ENCODE measurements at places on chromosomes 3 and 15.

GRCh38 chr3:111807826-111808225, 51.2 kb upstream of the PHLDB2 start:
- DNase-seq: no peak

DNA sequence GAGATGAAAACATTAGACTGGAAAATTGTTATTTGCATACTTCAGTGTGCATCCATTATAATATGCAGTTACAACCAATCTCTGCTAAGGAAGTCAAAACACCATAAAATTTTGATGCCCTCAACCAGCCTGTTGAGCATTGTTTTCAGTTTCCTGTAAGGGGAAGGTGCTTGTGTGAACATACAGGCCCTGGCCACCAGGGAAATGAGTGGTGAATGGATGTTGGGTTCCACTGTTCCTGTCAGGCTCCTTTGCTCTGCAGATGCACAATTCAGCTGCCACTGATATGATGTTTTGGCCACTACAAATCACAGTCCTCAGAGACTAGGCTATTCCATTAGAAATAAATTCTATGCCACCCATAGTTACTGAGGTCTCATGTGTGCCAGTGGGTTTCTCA, 184.6 kb downstream of the SYNPR start:
- no peak for DNase-seq

GRCh38 chr3:74470313-74470712, 144.1 kb downstream of the CNTN3 start:
- DNase-seq: no peak

GRCh38 chr3:46209746-46210470, 1.8 kb upstream of the CCR1 start:
- no peak for DNase-seq

GRCh38 chr3:150878290-150878689, 26.9 kb downstream of the MINDY4B start:
- no peak for DNase-seq

GRCh38 chr3:19775765-19776164, 158.3 kb downstream of the EFHB start:
- DNase-seq: no peak

GRCh38 chr3:148315756-148316155, 381.9 kb upstream of the AGTR1 start:
- no peak for DNase-seq

- DNase-seq: no peak
These were observed 23.2 kb downstream of the ILDR1 start for GRCh38 chr3:121998611-121999473.

GRCh38 chr3:50602595-50603191, 8.9 kb downstream of the CISH start:
- DNase-seq: no peak

GRCh38 chr3:7205535-7205934, 344.6 kb downstream of the GRM7 start:
- DNase-seq: no peak

GRCh38 chr15:27077790-27078189, 106.8 kb downstream of the GABRG3 start:
- no peak for DNase-seq

GRCh38 chr3:187932530-187932929, 187.3 kb upstream of the BCL6 start:
- DNase-seq: no peak

DNA sequence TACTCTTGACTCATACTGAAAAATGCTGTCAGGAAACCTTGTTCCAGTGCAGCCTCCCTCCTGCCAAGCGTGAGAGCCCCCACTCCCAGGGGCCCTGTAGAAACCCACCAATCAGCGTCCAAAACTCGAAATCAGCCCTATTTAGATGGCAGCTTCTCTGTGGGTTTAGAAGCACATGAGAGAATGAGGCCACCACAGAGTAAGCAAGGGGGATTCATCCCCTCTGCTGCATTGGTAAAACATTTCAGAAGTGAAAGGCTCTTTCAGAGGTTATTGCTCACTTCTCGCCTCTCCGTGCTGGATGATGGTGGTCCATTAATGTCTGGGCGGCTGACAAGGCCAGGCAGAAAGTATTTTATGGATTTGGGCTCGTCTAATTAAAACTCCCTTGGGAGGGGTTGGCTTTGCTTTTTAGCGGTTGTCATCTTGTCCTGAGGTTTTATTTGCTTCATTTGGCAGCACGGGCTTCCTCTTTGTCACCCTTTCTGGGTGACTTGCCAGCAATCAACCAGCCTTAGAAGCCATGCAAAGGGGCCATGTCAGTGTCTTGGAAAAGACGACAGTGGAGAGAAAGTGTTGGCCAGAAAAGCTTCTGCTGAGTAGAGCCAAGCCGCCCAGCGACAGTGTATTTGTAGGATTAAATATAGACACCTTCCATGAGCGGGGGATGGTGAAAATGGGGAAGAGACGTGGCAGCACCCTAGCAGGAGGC, 145.5 kb downstream of the ATP10A start:
- DNase-seq: no peak

DNA sequence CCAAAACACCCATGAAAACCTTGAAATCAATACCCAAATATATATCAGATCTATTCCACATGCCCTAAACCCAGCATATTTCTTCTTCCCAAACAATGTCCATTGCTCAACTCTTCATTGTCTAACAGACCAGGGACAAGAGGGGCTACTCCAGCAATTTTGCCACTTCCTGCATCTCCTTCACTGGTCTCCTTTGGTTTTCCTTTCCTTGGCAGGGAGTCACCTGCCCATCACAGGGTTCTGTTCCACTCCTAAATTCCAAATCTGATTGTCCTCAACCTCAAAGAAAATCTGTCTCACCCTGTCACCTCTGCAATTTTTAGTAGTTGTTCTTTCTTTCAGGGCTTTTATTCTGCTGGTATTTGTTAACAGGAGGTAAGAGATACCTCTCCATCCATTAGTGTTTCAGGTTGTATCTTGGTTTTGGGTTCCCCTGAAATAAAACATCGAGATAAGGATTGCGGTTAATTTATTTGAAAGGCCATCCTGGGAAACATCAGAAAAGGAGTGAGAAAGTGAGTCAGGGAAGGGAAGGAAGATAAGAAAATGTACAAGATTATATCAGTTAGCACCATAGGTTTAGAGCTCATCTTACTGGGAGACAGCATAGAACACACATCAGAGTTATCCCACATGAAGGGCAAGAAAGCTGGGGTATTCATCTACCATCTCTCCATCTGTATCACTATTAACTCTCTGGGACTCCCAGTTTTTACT, 13.6 kb downstream of the ZBED2 start:
- no peak for DNase-seq
